Fibroblast of upper back skin (primary cell): ENCODE measurements at places on chromosomes 6 and 20.
A peak's percentile ranks its signal among the peaks of the same experiment; 100 is the strongest.

- peak; percentile 52 for DNase-seq
Measured at GRCh38 chr6:408599-409102, 17.1 kb downstream of the IRF4 start.

- DNase-seq: no peak
Measured at GRCh38 chr6:43763812-43764522, 6.0 kb upstream of the VEGFA start.

- DNase-seq: no peak
Measured at GRCh38 chr6:159064477-159064876, 19.7 kb upstream of the TAGAP start.

- no peak for DNase-seq
Measured at GRCh38 chr20:11101243-11101642, 427.4 kb upstream of the JAG1 start.

DNA sequence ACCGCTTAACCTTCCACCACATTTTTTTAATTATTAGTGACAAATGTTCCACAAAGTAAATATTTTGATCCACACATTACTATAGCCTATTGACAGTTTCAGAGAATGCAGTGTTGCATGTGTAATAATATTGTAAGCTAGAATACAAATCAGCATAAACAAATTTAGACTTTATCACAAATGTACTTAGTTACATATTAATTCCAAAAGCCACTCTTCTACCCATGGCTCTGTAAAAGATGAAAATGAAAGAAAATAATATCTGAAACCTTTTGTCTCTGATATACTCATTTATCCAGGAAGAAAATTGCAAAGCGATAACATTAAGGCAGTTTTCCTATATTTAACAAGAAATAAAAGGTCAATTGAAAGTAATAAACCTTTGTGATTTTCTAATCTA lies 954.0 kb upstream of the MAN1A1 start:
- no peak for DNase-seq

GRCh38 chr6:143517447-143517773 lies 5.9 kb upstream of the FUCA2 start:
- DNase-seq: no peak

DNA sequence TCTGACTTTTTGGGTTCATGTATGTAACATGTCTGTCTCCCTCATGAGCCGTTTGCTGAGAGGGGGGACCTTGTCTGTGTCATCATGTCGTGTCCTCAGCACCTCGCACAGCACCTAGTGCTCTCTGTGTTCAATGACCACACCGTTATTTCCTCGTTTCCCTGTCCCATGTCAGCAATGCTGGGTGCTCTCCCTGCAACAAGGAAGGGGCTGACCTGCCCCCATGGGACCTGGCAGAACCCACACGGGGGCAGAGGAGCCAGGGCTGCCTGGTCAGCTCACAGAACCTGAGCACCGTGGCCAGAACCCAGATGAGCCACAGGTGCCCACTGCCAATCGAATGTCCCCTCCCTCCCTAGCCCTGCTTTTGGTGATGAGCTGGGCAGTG lies 7.3 kb downstream of the ADA start:
- DNase-seq: no peak

- peak; percentile 51 for DNase-seq
Measured at GRCh38 chr6:144405163-144405562, 120.0 kb downstream of the UTRN start.

GRCh38 chr20:50872560-50873425 lies 58.4 kb downstream of the ADNP start:
- DNase-seq: no peak

GRCh38 chr6:31639043-31639442 lies 13.4 kb downstream of the BAG6 start:
- DNase-seq: no peak

GRCh38 chr6:20325641-20326421 lies 75.8 kb upstream of the E2F3 start:
- no peak for DNase-seq

DNA sequence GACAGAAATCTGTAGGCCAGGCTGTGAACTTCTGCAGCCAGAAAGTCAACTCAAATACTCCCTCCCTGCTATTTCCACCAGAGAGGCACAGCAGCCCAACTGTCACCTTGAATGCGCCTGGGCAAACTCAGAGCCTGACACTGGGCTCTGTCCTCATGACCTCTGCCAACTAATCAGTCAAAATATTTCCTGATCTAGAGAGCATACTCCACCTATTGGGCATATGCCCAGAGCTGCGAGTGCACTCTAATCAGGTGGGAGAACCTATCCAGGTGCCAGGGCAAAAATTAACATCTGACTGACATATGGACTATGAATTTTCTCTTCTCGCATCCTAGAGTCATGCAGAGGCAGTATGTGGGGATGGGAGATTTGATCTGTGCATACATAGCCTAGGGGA lies 406.3 kb upstream of the RUNX2 start:
- DNase-seq: no peak
